ENCODE measurements at places on chromosomes 4 and X.

DNA sequence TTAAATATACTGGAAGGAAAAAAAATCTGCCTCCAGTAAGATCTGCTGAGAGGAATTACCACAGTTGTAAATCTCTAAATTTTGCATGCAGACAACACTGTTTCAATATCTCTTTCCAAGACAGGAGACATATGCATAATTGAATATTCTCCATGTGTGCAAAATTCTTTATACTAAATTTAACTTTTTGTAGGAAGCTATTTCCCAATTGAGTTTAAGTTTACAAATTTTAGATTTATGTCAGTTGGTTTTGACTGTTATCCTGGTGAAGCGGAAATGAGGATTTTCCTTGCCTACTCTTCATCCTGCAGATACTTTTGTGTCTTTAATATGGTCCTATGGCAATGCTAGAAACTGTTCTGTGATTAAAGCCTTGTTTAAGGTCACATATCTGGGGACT lies 1352.9 kb downstream of the FSTL5 start:
- DNase-seq: no peak

GRCh38 chr4:70788733-70789132 lies 51.0 kb downstream of the GRSF1 start:
- DNase-seq: no peak

GRCh38 chr4:169074117-169074516 lies 64.1 kb upstream of the CBR4 start:
- no peak for DNase-seq

DNA sequence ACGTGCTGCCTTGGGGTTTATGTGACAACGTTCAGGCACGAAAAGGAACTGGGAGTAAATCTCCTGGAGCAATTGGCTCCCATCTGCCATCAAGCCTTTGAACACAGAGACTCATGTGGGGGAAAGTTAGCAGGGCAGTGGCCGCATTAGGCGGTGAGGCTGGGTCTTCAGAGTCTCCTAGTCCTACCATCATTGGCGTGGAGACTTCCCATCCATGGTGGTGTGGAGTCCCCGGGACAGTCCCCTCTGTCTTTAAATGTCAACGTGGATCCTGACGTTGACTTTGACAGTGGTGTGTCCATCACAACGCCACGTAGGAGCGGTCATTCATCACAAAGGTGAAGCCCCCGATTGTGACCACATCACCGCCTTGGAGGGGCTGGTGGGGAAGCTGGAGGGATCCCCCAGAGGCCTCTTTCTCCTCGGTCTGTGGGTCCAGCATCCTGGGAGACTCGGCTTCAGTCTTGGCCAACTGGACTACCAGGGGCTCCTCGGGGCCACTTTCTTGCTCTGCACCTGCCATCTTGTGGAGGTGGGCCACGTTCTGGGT lies 21.8 kb downstream of the CRLF2 start:
- no peak for DNase-seq

- no peak for DNase-seq
Measured at GRCh38 chr4:138796761-138797160, 218.8 kb upstream of the NOCT start.

- DNase-seq: no peak
Measured at GRCh38 chrX:50606300-50606950, 135.8 kb upstream of the DGKK start.
